ENCODE measurements at places on chromosomes 5 and 9.

- DNase-seq: no peak
Measured at GRCh38 chr5:113098378-113098777, 121.8 kb downstream of the DCP2 start.

GRCh38 chr9:69579760-69580581 lies 92.2 kb downstream of the APBA1 start:
- no peak for DNase-seq

GRCh38 chr5:150510460-150511263 lies 2.7 kb downstream of the NDST1 start:
- no peak for DNase-seq

- no peak for DNase-seq
Measured at GRCh38 chr5:40828021-40828631, 6.9 kb downstream of the RPL37 start.

- no peak for DNase-seq
Measured at GRCh38 chr5:130526708-130527107, 622.4 kb downstream of the CHSY3 start.

GRCh38 chr5:44951371-44951770 lies 142.6 kb downstream of the MRPS30 start:
- DNase-seq: no peak

GRCh38 chr5:50963971-50964745 lies 297.7 kb downstream of the PARP8 start:
- DNase-seq: no peak

DNA sequence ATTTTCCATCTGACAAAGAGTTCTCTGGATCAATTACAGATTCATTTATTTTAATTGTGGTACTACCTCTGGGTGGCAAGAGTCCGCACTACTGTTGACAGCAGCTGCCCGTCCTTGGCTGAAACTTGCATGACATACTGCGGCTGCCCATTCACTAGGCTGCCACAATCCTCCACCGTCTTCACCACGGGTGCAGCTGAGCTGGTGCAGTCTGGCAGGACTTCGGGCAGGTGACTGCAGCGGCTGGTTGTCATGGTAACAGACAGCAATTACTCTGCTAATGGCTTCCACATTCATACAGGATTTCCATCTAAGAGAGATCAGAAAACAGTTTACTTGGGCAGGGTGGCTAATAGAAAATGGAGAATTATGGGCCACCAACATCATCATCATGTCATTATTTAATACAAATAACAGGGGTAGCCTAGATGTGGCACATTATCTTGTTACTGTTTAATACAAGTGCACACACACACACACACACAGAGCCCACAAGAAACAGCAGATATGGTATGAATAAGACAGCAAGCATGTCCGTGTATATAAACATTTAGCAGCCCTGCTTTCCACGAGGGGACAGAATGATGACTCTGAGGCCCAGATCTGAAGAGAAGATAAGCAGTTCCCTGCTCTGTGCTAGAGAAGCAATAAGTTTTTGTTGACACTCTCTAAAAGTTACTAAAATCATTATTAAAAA lies 112.3 kb downstream of the MARCHF3 start:
- DNase-seq: no peak

DNA sequence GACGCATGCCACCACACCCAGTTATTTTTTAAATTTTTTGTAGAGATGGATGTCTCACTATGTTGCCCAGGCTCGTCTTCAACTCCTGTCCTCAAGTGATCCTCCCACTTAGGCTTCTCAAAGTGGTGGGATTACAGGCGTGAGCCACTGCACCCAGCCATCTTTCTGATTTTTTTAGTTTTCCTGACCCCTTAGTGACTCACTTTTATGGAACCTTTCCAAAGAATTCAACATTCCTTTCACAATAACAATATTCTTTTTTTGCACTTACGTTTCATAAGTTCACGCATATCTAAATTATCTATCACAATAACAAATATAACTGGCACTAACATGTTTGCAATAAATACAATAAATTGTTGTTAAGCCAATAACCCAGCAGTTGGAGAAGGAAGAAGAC lies 8.5 kb downstream of the ELOVL7 start:
- no peak for DNase-seq

DNA sequence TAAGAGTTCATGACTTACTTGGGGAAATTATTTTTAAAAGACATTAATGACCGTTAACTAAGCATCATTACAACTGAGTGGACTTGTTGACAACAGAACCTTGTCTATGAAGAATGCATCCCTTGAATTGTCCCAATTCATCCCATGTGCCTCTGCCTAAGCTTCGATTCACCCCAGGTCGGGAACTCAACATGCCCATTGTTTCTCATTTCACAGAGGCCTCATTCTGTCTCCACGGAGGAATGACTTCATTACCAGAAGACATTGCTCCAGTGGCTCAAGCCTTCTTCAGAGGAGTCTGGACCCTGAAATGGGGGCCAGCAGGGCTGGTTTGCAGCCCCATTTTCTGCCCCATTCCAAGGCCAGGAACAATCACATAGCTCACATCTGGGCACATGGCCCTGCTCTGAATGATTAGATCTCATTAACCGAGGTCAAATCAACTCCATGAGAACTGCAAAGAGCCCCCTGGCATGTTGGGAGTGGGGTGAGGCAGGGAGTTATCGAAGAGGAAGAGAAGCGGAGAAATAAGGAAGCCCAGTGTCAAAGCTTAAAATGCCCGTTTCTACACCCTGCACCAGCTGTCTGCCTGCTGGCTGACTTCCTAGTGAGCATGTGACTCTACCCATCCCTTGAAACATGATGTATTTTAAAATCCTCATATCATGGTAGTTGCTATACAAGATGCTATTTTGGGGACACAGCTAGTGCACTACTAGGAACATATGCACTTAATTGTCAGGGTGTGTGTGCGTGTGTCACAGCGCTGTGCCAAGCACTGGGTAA lies 137.3 kb downstream of the LHFPL2 start:
- DNase-seq: no peak

GRCh38 chr5:83374547-83374946 lies 97.0 kb upstream of the VCAN start:
- DNase-seq: no peak

DNA sequence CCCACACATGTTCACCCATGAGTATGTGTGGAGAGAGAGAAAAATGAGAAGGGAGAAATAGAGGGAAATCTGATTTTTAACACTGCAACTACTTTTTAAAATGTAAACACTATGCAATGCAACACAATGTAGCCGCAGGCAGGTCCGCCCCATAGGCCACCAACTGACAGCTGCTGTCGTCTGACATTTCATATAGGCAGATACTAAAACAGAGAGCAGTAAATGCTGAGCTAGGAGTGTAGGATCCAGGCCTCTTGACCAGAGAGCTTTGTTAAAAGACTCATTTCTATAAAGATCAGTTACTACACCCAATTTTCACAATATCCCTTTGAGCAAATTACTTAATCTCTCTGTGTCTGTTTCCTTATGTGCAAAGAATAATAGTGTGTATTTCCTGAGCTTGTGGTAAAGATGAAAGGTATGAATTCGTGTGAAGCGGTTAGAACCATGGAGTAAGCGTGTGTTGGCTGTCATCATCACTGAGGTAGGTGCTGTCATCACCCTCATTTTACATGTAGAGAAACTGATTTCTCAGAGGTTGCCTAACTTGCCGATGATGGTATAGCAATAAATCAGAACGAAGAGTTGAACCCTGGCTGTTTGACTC lies 55.2 kb upstream of the PDE8B start:
- no peak for DNase-seq

- DNase-seq: no peak
Measured at GRCh38 chr9:118303216-118303615, 599.0 kb downstream of the TLR4 start.

- DNase-seq: no peak
Measured at GRCh38 chr5:67983251-67984110, 232.1 kb upstream of the PIK3R1 start.

DNA sequence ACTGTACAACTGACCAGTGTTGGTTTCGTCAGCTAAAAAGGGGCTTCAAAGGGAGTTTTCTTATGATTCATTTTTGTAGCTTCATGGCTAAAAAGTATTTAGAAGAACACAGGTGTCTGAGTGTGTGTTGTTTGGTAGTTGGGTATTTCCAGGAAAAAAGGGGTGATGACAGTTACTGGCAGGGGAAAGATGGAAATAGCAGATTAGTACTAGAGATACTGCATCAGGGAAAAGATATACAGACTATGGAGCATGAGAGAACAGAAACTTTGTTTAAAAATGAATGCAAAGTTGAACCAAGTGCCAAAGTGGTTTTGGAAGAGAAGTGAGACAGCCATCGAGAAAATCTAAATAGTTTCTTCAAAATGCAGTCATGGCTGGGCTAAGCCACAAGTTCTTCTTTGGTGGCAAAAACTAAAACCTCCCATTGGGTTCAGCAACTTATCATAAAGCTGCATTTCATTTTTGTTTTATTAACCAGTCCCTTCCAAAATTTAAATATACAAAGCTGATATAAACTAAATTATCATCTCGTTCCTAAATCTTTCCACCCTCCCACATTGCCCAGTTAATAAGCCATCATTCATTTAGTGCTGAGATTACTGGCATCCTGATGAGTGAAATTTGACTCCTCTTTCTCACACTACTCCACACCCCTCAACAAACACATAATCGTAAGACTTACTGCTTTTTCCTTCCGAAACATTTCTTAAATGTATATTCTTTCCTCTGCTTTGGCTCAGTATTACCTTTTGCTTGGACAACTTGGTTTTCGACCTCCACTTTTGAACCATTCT lies 33.5 kb downstream of the ELL2 start:
- DNase-seq: no peak

GRCh38 chr5:34551911-34552433 lies 104.2 kb upstream of the RAI14 start:
- no peak for DNase-seq

GRCh38 chr5:66812291-66812690 lies 216.1 kb downstream of the MAST4 start:
- DNase-seq: no peak

- no peak for DNase-seq
Measured at GRCh38 chr9:105168870-105169319, 75.6 kb upstream of the SLC44A1 start.

DNA sequence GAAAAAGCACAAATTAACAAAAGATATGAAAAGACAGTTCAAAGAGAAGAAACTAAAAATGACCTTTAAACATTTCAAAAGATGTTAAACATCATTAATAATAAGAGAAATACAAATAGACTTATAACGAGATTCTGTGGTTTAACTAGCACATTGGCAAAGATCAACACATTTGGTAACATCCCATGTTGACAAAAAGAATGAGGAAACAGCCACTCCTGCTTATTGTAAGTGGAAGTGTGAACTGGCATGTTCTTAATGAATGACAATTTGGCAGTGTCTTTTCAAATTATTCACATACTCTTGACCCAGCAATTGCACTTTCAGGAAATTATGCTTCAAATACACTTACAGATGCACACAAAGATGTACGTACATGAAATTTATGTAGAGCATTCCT lies 176.3 kb downstream of the TLE1 start:
- DNase-seq: no peak

GRCh38 chr5:164608507-164608906 lies 1103.1 kb downstream of the MAT2B start:
- no peak for DNase-seq
